ENCODE measurements at places on chromosomes 11 and 22.

DNA sequence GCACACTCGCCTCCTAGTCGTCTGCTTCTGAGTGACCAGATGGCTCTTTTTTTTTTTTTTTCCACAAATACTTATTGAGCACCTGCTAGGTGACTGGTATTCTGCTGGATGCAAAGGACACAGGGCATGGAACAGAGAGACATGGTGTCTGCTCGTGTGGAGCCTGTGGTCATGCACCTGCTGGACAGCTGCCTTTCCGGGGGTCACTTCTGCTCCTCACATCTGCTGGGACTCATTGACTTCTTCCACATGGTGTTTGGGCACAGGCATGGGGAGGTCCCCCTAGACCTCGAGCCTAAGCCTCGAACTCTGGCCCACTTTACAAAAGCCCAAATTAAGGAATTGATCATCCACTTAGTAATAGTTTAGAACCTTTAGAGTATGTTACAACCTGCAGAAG is 39.5 kb upstream of the EMID1 start:
- DNase-seq = no peak

DNA sequence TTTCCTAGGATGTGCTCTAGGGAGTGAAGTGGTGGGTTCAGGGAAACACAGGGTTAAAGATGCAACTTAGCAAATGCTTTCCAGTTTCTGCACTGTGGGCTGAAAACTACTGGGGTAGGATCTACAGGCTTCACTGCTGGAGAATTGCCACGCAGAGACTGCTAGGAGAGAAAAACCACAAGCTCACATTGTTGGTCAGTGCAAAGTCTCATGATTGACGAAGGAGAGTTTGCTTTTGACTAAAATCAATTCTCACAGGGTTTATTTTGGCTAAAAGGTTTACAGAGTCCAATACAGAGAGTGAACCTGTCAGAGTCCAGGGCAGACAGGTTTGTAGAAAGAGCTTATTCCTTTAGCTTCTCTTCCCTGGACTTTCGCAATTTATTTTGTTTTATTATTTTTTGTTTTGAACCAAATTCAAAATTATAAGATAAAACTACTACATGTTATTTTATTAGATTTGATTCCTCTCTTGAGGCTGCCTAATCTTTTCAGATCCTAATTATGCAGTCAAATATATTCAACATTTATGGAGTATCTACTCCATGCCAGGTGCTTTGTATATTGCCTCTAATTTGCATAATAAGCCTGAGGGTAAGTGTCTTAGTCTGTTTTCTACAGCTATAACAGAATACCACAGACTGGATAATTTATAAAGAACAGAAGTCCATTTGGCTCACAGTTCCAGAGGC is 64.7 kb downstream of the MTNR1B start:
- no peak for DNase-seq

DNA sequence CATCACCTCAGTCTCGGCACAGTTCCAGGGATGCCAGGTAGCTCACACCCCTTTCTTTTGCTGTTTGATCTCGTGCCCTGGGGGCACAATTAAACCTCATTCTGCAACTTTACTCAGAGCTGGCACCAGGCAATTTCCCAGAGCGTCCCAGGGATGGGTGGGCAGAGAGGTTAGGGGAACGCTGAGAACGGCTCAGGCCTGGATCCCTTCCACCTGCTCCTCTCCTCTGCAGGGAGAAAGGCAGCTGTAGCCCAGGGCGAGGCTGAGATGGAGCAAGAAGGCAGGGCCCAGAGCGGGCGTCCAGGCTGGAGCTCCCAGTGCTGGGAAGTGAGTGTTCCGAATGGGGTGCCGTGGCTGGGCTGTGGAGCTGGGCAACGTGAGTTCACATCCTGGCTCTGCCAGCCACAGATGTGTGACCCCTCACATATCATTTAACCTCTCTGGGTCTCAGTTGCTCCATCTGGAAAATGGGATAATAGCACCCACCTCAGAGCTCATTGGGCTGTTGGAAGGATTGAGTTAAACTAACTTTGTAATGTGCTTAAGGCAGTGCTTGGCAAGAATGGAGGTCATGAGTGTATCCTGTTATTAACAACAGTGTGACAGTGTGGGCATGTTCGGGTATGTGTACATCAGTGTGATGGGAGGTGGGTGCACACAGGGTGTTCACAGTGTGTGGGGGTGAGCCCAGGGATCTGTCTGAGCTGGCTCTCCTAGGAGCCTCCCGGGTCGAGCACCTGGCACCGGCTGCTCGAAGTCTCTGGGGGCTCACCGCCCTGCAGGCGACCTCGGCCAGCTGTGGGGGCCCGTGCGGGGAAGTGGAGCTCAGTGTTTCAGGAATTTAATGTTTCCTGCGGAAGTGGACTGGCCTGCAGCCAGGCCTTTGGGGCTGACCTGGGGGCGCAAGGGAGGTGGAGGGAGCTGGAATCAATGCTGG is 15.5 kb downstream of the OTUB1 start:
- peak; percentile 80 for DNase-seq

DNA sequence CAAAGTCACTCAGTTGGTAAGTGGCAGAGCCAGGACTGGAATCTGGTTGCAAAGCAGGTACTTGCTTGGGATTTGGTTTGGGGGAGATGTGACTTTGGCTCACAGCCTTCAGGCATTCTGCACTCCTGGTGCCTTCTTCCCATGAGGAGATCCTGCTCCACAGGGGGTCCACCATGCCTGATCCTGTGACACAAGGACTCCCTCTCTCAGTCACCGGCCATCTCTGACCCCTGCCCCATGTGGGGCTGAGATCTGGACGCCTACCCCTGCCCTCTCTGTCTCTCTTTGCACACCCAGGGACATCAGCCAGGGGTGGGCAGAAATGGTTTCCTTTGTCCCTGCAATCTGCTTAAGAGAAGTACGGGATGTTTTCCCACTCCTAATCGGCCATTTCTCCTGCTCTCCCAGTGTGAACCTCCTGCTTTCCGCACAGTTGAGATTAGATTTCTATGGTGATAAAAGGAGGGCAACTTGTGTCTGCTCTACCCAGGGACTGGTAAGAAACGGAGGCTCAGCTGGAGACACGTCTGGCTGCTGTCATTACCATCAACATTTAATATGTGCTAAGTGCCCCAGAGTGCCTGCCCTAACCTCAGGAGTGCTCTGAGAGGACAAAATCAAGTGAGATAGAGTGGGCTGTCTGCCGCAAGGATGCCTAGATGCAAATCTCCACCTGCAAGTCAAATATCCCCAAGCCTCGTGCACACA is 11.1 kb upstream of the FXYD6 start:
- no peak for DNase-seq

DNA sequence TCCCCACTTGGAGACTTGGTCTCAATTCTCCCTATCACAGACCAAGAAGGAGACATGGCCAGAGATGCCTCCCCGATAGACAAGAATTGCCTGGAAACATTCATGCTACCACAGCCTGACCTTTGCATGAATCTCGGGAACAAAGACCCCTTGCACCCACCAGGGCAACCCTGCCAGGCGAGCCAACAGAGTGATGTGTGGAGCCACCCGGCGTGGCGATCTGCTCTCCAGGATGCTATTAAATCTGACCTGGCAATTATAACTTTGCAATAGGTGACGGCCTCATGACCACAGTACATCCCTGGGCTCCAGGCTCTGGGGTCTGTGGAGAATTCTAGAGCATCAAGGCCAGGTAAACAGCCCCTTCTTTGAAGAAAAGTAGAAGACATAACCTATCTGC is 31.1 kb upstream of the MN1 start:
- no peak for DNase-seq

DNA sequence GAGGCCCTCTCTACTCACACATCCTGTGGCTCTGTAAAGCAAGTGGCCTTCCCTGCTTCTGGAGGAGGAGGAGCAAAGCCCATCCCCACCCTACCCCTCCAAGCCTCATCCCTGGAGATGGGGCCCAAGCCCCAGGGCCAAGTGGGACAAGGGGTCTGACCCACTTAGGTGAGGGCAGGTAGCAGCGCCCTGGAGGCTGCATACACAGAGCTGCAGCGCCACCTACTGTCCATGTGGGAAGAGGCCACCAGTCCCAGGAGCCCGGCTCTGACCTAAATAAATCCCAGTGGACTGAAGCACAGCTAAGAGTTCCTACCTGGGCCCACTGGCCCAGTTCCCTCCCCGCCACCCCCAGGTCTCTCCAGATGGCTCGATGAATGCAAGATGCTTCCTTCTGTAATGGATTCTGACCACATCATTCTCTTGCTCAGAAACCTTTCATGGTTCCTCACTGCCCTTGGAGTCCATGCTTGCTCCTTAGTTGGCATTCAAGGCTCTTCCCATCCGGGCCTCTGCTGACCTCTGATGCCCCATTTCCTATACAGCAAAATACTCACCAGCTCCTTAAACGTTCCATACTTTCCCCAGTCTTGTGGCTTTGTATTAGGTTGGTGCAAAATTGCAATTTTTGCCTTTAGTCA is 62.1 kb downstream of the THAP12 start:
- peak; percentile 89 for DNase-seq

DNA sequence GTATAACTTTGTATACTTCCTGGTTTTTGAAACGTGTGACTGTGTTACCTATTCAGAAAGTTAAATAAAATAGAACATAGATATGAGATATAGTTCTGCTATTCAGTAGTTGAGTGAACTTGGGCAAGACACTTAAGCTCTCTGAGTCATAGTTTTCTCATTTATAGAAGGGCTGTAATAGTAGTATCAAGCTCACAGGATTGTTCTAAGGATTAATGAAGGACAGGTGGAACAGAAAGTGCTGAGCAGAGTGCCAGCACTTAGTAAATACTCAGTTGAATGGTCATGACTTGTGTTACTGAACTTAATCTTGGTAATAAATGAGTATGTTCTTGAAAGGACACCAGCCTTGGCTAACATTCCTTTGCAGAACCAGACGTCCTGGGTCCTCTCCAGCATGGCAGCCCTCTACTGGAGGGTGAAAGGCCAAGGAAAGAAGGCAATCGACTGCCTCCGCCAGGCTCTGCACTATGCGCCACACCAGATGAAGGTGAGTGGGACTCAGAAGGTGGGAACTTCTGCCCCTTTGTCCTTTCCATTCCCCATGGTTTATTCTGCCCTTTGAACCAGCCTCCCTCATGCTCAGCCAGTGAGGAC is 131.2 kb downstream of the TTC17 start:
- DNase-seq = no peak

- no peak for DNase-seq
Measured at GRCh38 chr22:41745968-41746367, 46.7 kb downstream of the MEI1 start.

- DNase-seq = no peak
Measured at GRCh38 chr22:30348809-30349208, 7.9 kb downstream of the SF3A1 start.

Measured in dermis blood vessel endothelial cell (primary cell).